ENCODE measurements at places on chromosomes 16 and 17. TPM values are rescaled to one million over a fixed set of nuclear protein-coding genes. Genes with fewer than 3 reads are reported as not detected.

The TOX3 gene
- total RNA-seq: 20.2 TPM

The ZG16 gene
- not detected for total RNA-seq

GRCh38 chr16:67528222-67528869 lies at the start of gene RIPOR1:
Gene RIPOR1, plus strand, starts transcription at chr16:67528829. Its CDS starts 9,618 bp downstream, at chr16:67538447.
- peak; percentile 69 for DNase-seq

The OR3A1 gene
- not detected for total RNA-seq

The SLC13A5 gene
- total RNA-seq: 1.4 TPM

The KRTAP2-1 gene
- not detected for total RNA-seq

DNA sequence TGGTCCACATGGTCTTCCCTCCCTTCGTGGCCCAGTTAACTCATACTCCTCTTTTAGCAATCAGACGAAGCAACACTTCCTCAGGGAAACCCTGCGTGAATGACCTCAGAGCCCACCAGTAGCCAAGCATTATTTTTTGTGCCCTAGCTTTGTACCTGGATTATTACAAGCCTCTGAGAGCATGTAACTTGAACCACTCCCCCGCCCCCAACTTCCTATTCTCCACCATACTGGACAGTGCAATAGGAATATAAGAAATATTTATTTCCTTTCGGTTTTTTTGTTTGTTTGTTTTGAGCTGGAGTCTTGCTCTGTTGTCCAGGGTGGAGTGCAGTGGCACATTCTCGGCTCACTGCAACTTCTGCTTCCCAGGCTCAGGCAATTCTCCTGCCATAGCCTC lies 2.9 kb downstream of the CPPED1 start:
- DNase-seq: no peak

- no peak for DNase-seq
Measured at GRCh38 chr17:76929601-76930000, 61.4 kb downstream of the MGAT5B start.

- DNase-seq: no peak
Measured at GRCh38 chr17:4735876-4736651, 3.6 kb upstream of the ZMYND15 start.

DNA sequence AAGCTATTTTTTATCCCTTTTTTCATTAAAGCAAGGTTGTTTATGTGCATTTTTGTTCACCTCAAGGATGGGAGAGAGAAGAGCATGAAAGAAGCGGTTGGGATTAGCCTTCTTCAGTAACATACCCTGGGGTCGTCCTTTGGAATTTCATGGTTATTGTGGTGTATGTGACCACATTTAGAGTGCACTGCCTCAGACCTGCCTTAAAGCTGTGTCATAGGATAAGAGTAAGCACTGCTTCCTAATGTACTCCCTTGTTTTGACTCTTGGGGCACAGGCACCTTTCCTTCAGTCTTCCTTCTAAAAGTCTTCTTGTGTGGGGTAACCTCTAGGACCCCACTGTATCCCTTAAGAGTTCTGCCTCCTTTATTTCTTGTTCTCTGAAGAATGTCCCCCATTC lies 28.9 kb downstream of the TNRC6A start:
- DNase-seq: no peak

All from H9 (cell line).